ENCODE measurements at places on chromosomes 2 and 18. TPM values are rescaled to one million over a fixed set of nuclear protein-coding genes. Genes with fewer than 3 reads are reported as not detected.

ANKRD62 gene
- not detected for total RNA-seq

RNF125 gene
- total RNA-seq = 41.3 TPM

RFTN2 gene
- 0.09 TPM for total RNA-seq

SIX3 gene
- not detected for total RNA-seq

POTEI gene
- total RNA-seq = not detected

ARHGAP25 gene
- 75.2 TPM for total RNA-seq

SCN1A gene
- not detected for total RNA-seq

ALPP gene
- total RNA-seq = not detected

BMP10 gene
- total RNA-seq = not detected

FAHD2A gene
- 28.8 TPM for total RNA-seq

DNA sequence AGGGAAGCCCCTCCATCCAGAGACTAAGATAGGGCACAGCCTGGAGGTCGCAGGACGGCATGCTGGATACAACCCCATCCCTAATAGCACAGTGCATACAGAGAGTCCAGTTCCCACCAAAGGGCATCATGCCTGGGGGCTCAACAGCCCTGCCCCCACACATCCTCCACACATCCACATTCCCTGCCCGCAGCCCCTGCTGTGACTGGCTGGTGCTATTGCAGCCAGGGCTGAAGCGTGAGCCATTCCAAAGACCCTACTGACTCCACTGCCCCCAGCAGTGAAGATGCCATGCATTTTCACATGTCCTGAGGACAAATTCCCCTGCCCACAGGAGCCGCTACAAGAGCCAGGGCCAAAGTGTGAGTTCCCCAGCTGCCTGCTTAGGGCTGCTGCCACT is 641.6 kb downstream of the METTL4 start:
- DNase-seq = no peak

- no peak for DNase-seq
Measured at GRCh38 chr2:163610817-163611556, 124.8 kb downstream of the FIGN start.

DNA sequence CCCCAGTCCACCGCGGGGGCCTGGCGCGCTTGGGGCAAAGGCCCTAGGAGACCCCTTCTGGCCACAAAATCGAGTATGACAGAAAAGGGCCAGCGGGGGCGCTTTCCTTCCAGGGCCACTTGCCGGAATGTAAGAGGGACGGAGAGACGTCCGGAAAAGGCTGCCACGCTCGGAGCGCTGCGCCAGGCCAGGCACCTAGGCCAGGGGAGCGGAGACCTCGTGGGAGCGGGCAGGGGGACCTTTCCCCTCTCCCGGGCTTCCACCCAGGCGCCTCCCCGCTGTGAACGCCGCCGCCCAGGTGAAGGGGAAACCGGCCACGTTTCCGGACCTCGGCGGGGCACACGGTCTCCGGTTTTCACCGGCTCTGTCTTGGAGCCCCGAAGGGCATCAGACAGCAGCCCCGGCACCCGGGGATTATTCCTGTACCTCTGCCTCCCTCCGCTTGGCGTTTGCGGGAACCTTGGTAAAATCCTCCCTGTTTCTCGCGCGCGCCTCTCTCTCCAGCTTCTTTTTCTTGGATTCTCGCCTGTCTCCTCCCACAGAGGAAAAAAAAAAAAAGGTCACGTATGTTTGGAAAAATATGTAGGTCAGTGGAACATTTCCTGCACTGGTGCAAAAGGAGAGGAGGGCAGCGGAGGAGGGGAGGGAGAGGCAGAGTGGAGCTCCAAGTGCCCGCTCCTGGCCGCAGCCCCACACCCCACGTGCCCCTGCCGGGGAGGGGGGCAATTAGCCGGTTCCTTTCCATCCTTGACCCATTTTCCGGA is 1.2 kb upstream of the NPAS2 start:
- no peak for DNase-seq

DNA sequence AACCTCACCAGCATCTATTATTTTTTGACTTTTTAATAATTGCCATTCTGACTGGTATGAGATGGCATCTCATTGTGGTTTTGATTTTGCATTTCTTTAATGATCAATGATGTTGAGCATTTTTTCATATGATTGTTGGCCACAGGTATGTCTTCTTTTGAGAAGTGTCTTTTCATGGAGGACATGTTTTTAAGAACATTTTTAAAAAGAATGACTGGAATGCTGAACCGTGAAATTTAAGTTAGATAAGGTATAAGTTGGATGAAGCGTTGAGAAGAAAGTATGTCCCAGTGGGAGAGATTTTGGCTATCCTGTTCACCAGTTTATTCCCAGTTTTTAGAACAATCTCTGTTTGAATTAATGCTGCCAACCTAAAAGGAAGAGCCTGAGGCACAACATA is 365.9 kb downstream of the CELF4 start:
- no peak for DNase-seq

DNA sequence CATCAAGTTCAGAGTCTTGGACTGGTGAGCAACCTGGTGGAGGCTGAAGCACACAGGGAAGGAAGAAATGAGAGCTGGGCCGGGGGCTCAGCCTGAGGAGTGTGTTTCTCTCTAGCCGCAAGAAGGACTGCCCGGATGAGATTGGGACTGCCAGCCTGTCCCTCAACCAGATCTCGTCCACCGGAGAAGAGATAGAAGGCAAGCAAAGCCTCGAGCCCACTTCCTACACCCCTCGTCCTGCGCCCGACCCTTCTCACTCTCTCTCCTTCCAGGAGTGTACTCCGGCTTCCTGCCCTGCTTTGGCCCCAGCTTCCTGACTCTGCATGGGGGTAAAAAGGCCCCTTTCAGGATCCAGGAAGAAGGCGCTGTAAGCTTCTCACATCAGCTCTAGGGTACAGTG is 26.2 kb downstream of the FER1L5 start:
- no peak for DNase-seq

DNA sequence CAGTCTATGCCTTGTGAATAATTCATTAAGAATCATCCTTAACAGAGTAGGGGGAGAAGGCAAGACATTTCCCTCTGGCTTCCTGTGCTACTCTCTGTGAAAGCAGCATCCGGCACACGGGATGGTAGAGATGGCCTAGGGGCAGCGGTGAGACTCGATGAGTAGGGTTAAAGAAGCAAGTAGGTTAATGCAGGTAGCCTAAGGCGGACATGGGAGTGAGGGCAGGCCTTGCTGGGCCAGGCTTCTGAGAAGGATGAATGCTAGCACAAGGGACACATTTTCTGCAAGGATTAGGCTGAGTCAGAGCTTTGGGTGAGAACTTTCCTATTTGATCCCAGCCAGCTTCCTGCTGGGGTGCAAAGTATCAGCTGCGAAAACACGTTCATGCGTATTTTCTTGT is 80.8 kb downstream of the NXPH2 start:
- no peak for DNase-seq

- no peak for DNase-seq
Measured at GRCh38 chr2:241357531-241357930, 1.4 kb downstream of the FARP2 start.

DNA sequence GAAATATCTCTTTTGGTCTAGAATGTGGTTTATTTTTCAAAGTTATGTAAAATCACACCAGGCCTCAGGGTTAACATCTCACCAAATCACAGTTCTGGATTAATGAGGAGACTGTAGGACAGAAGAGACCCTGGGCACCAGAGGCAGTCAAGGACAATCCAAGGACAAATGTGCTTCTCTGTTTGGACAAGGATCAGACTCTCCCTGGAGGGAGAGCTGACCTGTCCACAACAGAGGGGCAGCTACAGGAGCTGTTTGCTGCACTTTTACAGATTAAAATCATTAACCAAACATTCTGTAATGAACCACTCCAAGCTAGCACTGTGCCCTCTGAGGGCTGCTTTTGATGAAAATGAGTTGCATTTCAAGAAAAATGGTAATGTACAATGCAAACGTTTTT is 690.6 kb upstream of the SLC8A1 start:
- DNase-seq = no peak

GRCh38 chr2:177138823-177139222 is 73.8 kb upstream of the HNRNPA3 start:
- DNase-seq = no peak

DNA sequence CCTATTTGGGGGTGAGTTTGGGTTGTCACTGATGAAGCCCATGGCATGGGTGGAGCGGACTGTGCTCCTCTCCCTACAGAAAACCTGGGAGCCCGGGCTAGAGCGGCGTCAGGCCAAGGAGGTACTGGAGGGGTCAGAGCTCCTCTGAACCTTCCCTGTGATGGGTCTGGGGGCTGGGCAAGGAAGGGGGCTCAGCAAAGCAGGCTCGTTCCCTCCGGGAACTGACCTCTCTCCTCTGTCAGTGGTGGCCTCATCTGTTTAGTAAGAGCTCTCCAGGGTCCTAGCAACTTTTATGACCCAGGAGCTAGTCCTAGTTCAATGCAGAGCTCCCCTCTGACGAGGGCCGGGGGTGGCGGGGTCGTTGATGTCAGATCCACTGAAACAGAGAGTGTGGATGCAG is 62.4 kb upstream of the OTOF start:
- no peak for DNase-seq

GRCh38 chr18:3595369-3596273 is 145.6 kb downstream of the TGIF1 start:
- DNase-seq = no peak

DNA sequence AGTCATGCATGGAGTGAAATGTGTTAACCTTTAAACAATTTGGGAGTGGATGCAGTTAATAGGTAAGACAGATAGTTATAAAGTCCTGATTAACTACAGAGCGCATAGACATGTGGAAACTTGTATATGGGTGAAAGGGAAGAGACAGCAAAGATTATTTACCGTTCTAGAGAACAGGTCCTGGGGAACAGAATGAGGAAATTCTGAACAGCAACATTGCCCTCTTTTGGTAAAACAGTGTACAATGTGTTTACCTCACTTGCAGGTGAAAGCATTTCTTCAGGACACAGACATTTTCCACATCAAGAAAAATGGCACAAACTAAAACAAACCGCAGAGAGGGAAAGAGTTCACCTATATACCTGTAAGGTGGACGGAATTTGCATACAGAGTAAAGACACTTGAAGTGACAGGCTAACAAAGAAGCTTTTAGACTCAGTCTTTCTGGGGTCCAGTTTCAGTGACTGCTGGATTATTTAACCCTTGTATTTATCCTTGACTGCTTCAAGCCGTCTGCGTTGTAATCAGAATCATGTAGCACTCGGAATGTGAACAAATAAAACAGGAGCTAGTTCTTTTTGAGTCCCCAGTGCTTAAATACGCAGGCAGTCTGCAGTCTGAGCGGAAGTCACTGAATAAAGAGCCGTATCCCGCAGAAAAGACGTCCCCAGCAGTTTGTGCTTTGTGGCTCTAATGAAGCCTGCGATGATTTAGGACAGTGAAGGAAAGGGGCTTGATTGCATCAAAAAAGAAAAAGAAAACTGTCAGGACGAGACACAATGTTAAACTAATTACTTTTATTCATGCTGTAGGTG is 364.8 kb upstream of the GALNT5 start:
- DNase-seq = no peak

- DNase-seq = no peak
Measured at GRCh38 chr18:48492880-48493279, 46.0 kb upstream of the CTIF start.

DNA sequence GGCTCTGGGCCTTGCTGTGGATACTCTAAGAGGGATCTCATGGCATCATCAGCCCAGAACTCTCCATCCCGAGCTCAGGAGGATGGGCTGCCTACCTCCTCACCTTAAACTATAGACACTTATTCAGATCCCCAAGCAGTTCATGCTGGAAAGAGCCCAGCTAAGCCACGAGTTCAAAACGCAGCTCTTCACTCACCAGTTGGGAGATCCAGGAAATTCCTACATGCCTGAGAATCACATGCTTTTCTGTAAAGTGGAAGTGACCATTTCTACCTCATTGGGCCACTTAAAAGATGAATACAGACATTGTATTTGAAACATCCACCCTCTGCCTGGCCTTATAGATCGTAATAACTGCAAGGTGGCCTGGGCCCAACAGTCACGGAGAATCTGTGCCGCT is 6.6 kb downstream of the ATOH8 start:
- DNase-seq = no peak

DNA sequence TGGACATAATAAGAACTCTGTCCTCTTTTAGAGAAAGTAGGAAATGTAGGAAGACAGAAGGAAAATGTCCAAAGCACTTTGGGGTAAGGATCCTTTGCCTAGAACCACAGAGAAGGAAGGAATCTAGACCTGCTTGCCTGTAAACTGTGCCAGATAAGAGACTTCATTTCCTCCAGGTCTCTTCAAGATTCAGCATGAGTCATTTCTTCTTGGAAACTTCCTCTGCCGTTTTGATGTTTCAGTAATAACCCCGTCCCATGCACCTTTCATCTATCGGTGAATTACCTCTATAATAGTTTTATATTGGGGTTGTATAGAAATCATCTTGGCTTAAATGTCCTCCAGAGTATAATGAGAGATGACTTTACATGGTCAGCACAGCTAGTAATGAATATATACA is 63.2 kb upstream of the LRATD1 start:
- DNase-seq = no peak

- DNase-seq = no peak
Measured at GRCh38 chr2:158138255-158138654, 36.6 kb downstream of the UPP2 start.

- no peak for DNase-seq
Measured at GRCh38 chr18:79476031-79476917, 80.5 kb downstream of the NFATC1 start.

DNA sequence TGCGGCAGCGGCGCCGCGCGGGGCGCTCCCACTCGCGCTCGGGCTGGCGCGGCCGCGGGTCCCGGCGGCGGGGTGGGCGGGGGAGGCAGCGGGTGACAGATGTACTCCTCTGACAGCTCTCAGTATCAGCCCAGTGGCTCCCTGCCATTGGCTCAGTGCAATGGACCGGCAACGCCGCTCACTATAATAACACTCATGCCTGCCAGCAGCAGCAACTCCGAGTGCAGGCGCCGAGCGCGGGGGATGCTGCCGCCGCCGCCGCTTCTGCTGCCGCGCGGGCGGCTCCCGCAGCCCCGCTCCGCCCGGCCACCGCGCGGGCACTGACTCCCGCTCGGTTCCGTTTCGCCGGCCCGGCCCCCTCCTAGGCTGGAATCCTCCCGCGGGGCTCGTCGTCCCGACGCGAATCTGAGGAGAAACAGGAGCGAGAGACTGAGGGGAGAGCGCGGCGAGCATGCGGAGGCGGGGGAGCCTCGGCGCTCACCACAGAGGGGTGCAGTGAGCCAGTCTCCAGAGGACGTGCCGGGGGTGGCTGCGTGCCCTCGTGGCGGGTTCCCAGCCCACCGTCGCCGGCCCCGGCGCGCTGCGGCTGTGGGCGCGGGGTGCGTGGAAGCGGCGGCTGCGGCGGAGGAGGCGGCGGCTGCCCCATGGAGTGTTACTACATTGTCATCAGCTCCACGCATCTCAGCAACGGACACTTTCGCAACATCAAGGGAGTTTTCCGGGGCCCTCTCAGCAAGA is at the start of gene ZNF804A:
ZNF804A (plus strand) TSS at position 214 of the 738 bp plus-strand sequence; CDS start at position 645, 431 bp downstream.
- no peak for DNase-seq

Measured in CD8-positive, alpha-beta memory T cell (primary cell).